ENCODE measurements at places on chromosomes 7 and 10.

GRCh38 chr7:44268671-44269070, 56.7 kb downstream of the CAMK2B start:
- DNase-seq: no peak

GRCh38 chr7:99129001-99129400, 14.9 kb downstream of the SMURF1 start:
- no peak for DNase-seq

DNA sequence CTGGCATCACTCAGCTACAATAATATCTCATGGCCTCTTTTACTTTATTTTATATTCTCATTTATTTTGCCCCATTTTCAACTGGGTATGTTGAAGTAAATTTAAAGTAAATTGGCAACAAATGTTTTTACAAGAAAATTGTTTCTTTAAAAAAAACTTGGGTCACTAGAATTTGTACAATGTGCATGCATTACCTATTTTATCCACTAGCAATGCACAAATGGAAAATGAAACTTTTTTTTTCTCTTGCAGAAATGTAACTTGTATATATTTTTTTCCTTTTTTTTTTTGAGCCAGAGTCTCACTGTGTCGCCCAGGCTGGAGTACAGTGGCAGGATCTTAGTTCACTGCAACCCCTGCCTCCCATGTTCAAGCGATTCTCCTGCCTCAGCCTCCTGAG, 10.3 kb upstream of the H2AZ2 start:
- no peak for DNase-seq

DNA sequence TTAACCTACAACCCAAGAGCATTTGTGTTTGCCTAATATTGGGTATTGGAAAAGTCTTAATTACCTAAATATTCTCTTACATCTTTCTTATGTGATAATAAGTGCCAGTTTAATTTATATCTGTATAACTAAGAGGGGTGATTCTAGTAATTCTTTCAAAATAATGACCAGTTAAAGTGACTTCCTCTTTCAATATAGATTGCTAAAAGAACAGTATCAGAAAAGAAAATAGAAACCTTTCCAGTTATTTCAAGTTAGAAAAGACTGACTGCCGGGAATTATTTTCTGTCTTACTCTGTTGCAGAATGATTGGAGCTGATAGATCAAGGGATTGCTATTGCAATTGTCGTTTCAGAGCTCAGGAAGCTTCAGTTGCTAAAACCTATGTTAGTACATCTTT, 525.0 kb upstream of the SEMA3D start:
- DNase-seq: no peak

DNA sequence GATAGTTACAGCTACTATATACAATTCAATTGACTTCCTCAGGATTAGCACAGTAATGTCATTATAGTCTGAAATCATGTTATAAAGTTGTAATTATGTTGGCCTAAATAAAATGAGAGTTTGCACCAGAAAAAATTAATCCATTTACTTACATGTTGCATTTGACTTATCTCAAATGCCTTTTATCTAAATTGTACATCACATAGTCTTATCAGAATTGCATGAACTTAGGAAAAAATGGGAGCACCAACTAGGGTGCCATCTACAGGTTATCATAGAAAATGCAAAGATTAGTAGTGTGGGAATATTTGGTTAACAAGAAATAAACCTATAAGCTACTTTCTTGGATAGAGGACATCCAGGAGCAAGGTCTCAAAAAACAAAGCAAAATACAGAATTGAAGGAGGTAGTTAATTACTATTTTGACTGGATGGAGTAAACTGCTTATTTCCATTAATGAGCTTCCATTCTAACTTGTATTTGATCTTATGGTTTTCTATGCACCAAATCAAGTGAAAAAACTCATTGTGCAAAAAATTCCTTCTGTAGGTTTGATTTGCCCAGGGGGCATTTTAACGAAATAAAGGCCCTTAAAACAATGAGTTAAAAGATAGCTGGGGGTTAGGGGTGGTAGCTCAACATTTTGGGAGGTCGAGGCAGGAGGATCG, 60.0 kb upstream of the ORC5 start:
- no peak for DNase-seq

DNA sequence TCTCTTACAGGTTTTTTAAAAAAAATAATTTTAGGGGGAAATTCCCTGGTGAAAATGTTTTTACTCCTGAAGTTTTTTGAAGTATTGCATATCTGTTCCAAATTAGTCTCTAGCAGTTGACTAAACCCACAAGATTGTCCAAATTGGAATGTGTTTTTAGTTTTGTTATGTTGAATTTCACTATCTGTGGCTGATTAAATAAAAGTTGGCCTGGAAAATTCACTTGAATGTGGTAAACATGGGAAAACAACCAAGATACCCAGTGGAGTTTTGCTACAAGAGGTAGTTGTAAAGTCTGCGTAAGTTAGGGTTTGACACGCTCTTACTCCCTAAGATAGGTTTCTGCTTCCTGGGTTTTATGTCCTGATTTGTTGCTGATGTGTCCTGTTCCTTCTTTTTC, 3.3 kb downstream of the TSGA13 start:
- no peak for DNase-seq

- DNase-seq: no peak
Observed at GRCh38 chr7:139522830-139523198, 671 bp upstream of the CLEC2L start.

DNA sequence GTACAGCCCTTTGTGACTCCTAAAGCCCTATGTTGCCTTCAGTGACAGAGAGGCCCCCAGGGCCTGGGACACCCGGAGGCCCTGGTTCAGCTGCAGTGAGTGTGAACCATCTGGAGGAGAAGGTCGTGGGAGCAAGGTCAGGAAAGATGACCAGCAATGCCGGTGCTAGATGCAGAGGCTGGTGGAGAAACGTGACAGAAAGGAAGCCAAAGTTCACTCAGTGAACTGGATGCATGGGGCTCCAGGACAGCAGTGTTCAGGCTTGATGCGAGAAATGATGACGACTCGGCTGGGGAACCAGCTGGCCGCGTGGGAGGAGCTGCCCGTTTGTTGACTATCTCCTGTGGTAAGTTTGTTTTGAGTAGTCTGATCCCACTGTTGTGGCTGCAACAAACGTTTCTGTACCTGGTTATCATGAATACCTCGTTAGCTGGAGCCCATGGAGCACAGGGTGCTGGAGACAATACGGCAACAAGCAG, 54.1 kb upstream of the MKRN1 start:
- no peak for DNase-seq

DNA sequence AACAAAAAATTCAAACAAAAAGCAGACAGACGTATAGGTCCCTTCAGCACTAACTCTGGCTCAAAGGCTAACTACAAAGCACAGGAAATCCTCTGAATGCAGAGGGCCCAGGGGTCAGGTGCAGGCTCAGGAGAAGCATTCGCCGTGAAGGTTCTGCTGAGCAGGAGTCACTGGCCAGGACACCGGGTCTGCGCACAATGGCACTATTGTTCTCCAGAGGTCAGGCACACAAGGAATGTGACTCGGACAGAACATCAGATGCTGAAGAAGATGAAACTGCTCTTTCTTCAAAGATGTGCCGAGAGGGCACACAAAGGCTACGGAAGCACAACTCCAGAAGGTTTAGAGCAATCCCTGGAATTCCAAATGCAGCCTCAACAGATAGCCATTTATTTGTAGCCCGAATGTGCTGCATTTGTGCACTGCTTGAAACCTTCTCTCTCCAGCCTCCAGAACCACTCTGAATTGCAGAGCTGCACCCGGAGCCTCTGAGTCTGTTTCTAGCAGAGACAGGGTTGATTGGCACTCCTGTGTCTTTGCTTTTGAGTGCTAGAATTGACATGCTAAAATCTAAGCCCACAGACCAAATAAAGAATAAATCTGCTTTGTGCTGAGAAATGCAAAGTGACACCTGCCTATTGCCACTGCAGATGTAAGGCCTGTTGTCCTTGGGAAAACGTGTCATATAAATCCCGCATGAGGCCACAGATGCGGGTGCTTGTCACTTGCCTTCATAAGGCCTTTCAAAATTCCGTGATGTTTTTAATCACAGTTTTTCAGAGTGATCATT, 85.4 kb upstream of the AFAP1L2 start:
- DNase-seq: no peak

- no peak for DNase-seq
Observed at GRCh38 chr7:13540429-13540828, 449.0 kb downstream of the ETV1 start.

DNA sequence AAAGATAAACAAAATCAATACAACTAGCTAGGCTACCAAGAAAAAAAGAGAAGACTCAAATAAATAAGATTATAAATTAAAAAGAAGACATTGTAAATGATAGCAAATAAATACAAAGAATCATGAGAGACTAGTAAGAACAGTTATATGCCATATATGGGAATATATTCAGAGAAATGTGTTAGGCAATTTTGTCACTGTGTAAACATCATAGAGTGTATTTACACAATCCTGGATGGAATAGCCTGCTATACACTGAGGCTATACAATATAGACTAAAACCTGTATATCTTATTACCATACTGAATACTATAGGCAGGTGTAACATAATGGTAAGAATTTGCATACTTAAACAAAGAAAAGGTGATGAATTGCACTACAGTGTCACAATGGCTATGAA, 717.4 kb downstream of the PARD3 start:
- no peak for DNase-seq

GRCh38 chr10:86968271-86968993, at the start of gene ADIRF:
TSS of gene ADIRF (plus strand) at chr10:86968482. CDS start at chr10:86968545, 63 bp downstream.
- peak; percentile 18 for DNase-seq

- DNase-seq: no peak
Observed at GRCh38 chr10:88728107-88728763, 22.2 kb downstream of the LIPK start.

GRCh38 chr10:102119417-102120141, 589 bp downstream of the LDB1 start:
- peak; percentile 46 for DNase-seq

- DNase-seq: no peak
Observed at GRCh38 chr7:157318015-157318706, 18.6 kb upstream of the DNAJB6 start.

DNA sequence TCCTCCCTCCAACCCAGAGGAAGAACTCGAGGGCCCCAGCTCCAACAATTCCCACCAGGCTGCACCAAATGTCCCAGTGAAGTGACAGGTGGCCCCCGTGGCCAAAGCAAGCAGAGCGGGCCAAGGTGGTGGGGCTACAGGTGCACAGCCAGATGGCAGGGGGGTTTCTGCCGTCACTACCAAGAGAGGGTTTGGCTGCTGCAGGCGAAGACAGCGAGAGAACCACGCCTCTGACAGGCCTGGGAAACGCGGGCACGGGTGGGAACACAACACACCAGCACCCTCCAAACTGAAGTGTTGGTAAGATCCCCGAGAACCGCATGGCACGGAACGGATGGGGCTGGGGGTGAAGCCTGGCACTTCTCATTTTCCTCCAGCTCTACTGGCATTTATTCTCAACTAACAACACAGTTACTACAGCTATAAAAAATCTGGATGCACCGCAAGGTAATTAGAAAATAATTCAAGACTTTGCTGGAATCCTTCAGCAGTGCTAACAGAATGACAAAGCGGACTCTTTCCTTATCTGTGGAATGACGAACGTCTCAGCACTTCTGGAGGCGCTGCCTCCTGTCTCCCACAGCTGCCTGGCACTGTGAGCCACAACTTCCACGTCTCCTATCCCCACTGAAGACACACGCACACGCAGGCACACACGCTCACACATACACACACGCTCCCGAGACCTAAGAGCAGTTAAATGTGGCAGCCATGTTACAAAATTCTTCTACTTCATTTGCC, 167.9 kb downstream of the TCERG1L start:
- DNase-seq: no peak

GRCh38 chr10:30505543-30506298, 71.7 kb downstream of the MAP3K8 start:
- no peak for DNase-seq

- DNase-seq: peak; percentile 34
Observed at GRCh38 chr10:67606572-67606971, 89.4 kb downstream of the CTNNA3 start.

- DNase-seq: no peak
Observed at GRCh38 chr10:113176652-113177155, 226.7 kb downstream of the TCF7L2 start.

GRCh38 chr10:80588546-80588945, 50.8 kb downstream of the SH2D4B start:
- DNase-seq: no peak

- DNase-seq: no peak
Observed at GRCh38 chr10:73956476-73957359, 41.2 kb upstream of the VCL start.

DNA sequence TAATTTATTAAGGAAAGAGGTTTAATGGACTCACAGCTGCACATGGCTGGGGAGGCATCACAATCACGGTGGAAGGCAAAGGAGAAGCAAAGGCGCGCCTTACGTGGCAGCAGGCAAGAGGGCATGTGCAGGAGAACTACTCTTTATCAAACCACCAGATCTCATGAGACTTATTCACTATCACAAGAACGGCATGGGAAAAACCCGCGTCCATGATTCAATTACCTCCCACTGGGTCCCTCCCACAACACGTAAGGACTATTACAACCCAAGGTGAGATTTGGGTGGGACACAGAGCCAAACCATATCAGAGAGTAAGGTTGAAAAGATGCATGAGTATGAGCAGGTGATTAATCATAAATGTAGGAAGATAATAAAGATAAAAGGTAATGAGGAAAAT, 3.2 kb upstream of the JCAD start:
- no peak for DNase-seq

DNA sequence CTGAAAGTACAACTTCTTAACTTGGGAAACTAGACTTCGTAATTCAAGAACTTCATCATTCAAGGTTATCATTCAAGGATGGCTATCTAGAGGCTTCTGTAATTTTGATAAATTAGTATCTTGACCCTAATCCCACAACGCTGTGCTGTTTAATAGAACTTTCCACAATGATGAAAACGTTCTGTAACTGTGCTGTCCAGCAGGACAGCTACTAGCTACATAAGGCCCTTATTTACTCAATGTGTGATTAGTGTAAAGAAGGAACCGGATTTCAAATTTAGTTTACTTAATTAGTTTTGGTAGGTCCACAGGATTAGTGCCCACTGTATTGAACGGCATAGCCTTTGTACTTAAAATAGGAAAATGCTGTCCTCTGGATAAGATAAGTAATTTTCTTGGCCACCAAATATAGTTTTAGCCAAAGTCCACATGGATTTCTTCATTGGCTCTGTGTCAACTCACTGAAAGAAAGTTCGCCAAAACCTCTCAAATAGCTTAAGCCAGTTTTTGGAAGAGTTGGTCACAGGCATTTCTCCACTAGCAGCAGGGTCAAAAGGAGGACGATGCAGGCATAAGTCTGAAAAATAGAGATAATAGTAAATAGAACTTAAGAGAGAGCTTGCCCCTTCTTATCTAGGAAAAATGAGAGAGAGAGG, 17.3 kb downstream of the DGKI start:
- no peak for DNase-seq

Measured in T1000 (cell line).